Globus pallidus (tissue), 1 donor: ENCODE measurements at places on chromosomes 12 and 14.
A peak's percentile ranks its signal among the peaks of the same experiment; 100 is the strongest.

GRCh38 chr14:33393231-33393894 is 454.7 kb downstream of the NPAS3 start:
- DNase-seq: no peak

GRCh38 chr12:107873223-107873622 is 98.7 kb downstream of the ASCL4 start:
- DNase-seq: no peak

DNA sequence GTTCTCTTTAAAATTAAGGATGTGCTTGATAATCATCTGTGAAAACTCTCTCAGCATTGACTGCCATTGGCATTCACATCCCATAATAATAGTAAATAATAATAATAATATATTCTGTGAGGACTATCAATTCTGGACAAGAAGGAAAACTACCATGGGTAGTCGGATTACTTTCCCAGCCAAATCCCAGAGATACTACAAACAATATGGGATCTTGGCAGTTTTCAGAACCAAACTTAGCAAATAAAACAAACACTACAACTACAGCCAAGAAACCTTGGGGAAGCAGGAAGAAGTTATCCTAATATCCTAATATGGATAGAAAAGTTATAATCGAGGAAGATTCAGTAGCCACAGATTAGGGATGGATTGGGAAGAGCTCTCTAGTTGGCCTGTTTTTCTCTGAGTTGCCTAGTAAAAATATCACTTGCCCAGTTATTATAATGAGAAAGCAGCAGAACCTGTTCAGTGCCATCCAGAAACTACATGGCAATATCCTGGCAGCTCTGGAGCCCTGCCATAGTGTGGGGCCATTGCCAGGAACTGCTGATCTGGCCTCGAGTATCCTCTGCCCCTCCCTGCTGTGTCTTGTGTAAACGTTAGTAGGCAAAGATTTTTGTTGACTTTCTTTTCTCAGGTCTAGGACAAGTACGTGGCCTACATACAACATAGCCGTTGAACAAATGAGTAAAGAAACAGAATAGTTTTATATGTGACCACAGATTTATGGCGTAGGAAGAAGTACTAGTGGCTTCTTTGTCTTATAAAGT is 193.5 kb downstream of the SLC2A13 start:
- DNase-seq: no peak

GRCh38 chr12:46723629-46724419 is 102.0 kb downstream of the SLC38A4 start:
- DNase-seq: no peak

DNA sequence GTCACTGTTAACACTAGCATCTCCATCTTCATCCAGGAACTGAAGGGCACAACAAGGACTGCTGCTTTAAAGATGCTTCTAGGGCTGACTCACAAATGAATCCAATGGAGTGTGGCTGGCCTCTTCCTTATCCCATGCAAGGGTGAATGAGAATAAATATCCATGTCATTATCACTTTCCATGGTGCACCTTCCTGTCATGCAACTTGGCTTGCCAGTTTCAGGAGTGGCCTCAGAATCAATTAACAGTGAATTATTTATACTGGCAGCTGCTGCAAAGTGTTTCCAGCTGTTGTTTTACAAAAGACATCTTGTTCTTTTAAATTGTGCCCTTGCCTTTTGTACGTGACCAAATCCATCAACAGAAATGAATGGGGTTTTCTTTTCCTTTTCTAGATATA is 499.3 kb upstream of the TMEM132C start:
- no peak for DNase-seq

GRCh38 chr12:89395712-89396111 is 43.4 kb upstream of the DUSP6 start:
- DNase-seq: no peak

GRCh38 chr12:12350868-12351463 is 924 bp upstream of the MANSC1 start:
- DNase-seq: peak; percentile 46
